Fibroblast of lung (primary cell): ENCODE measurements at places on chromosomes 12 and 14. TPM values are rescaled to one million over a fixed set of nuclear protein-coding genes. Genes with fewer than 3 reads are reported as not detected.

- DNase-seq, result no peak
Observed at GRCh38 chr12:78088391-78088832, 257.7 kb downstream of the NAV3 start.

DNA sequence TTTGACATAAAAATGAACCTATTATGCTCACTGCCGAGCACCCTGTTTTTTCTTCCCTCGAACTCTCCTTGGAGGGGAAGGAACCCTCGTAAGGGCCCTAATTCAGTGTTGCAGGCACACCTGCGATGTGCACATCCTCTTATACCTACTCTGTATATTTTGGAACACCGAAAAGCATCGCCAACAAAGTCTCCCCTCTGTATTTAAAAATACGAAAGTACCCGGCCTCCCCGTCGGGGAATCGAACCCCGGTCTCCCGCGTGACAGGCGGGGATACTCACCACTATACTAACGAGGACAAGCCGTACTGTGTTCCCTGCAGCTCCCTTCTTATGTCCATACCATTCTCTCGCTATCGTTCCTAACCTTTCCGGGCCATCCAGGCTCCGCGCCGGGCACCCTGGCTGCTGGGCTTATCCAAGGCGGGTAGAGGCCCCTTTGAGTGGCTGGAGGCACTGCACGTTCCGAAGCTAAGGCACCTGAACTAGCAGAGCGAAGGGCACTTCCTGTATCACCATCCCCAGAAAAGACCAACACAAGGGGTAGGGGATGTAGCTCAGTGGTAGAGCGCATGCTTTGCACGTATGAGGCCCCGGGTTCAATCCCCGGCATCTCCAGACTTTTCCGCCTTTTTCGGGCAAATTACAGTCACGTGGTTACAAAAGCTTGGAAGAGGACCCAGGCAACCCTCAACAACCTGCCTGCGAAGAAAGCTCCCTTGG, 25.1 kb upstream of the UBC start:
- peak; percentile 98 for DNase-seq

GRCh38 chr12:93624595-93625294, 52.3 kb downstream of the SOCS2 start:
- DNase-seq, result peak; percentile 96

- peak; percentile 78 for DNase-seq
Observed at GRCh38 chr12:127052511-127053232, 1214.3 kb upstream of the TMEM132C start.

GRCh38 chr12:51667269-51667668, 76.2 kb downstream of the SCN8A start:
- no peak for DNase-seq

- DNase-seq, result no peak
Observed at GRCh38 chr12:101769865-101770264, 30.6 kb upstream of the SYCP3 start.

DNA sequence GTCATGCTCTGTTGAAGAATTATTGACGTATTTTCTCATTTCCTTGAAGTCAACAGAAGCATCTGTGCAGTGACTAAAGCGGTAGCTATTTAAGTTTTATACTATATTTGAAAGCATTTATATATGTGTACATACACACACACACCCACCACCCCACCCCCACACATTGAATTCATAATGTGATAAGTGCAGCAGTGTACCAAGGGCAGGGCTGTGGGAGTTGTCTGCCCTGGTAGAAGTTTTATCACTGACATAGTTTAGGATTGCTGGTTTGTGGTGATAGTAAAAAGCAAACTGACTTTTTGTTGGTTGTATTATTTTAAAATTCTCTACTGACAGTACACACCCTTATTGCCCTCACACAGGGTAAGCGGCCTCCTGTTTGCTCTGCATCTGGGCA, 39.1 kb downstream of the GAS2L3 start:
- no peak for DNase-seq

DNA sequence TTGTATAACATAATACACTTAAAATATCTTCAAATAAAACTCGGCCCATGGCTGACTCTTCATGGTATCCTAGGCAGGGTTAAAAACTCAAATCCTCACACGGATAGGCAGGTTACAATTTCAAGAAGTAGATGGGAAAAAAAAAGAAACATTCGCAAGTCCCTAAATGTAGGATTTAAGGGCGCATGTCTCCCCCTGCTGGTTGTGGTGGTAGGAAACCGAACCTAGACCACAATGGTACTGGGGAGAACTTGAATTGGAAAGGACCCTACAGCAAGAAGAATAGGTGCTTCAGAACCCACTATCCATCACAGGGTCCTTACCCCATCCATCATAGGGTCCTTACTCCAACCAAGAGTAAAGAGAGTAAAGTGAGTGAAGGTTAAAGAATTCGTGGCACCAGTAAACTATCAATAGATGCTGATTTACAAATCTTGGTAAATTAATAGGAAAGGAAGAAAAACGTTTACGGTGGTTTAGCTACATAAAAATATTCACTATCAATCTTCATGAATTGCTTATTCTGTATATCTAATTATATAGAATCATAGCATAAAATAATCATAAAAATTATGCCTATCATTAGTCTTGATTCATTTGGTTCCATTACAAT, 3.3 kb upstream of the CIPC start:
- peak; percentile 84 for DNase-seq

GRCh38 chr14:64218344-64219240, 75.6 kb downstream of the ESR2 start:
- DNase-seq, result peak; percentile 19

DNA sequence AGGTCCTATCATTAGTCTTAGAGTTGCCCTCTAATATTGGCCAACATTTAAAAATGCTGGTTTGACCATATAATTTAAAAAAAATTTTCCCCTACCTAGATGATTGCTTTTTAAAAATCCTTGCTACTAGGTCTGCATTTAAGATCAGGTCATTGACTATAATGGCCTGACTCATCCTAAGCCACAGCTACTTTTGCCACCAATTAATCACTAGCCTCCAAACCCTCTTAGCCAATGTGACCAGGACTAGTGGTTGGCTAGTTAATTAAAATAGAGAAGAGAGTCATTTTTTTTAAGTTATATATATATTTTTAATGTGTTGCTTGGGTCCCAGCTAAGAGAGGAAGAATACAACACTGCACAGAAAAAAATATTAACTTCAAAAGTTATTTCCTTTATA, 57.5 kb downstream of the SOS2 start:
- DNase-seq, result peak; percentile 51

GRCh38 chr14:21494902-21495762, 16.0 kb downstream of the METTL3 start:
- peak; percentile 59 for DNase-seq

GRCh38 chr12:106246891-106247673, 738 bp downstream of the CKAP4 start:
- DNase-seq, result peak; percentile 57

GRCh38 chr12:114368685-114369452, 37.1 kb downstream of the TBX5 start:
- DNase-seq, result no peak

GRCh38 chr12:116882742-116883141, 1.5 kb upstream of the HRK start:
- DNase-seq, result peak; percentile 53

GRCh38 chr14:29927376-29928116, at the start of gene PRKD1:
TSS of gene PRKD1 (minus strand) at chr14:29927847.
- DNase-seq, result peak; percentile 76

GRCh38 chr14:73057944-73058223, 450 bp upstream of the RBM25 start:
- no peak for DNase-seq

DNA sequence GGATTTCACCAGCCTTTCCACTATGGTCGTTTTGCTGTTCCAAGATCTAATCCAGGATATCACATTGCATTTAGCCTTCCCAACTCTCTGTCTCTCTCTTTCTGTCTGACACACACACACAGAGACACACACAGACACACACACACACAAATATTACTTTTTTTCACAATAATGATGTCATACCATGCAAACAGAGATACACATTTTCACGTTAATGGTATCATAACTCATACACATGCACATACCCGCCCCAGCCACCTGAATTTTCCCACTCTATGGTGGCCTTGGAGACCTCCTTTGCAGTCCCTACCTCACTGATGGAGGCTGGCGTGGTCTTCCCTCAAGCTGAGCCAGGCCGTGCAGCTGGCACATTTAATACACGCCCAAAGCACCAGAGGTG, 7.2 kb upstream of the MYL2 start:
- no peak for DNase-seq

GRCh38 chr14:29016050-29016900, 249.7 kb downstream of the FOXG1 start:
- DNase-seq, result peak; percentile 40

GRCh38 chr14:56959869-56960268, 149.6 kb upstream of the OTX2 start:
- no peak for DNase-seq

DNA sequence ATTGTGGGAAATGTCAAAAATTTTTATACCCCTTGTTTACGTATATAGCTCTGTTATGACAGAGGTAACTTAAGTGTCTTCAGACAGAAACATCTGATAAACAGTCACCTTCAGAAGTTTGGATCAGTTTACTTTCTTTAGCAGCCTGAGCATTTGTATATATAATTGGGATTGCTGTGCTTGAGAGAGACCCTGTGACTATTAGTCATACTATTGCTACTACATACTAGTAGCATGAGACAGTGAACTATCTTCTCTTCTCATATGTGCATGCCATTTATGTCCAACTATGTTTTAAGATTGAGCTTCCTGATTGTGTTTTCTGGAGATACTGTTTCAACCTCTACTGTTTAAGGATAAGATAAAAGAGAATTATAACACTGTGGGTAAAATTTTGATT, 101.5 kb downstream of the PDE6H start:
- peak; percentile 4 for DNase-seq

GRCh38 chr14:35046751-35047536, 872 bp downstream of the FAM177A1 start:
- DNase-seq, result no peak

- peak; percentile 79 for DNase-seq
Observed at GRCh38 chr14:50957296-50957695, 13.0 kb upstream of the PYGL start.

- DNase-seq, result peak; percentile 78
Observed at GRCh38 chr14:67532998-67533753, at the start of gene PLEKHH1. TSS of gene PLEKHH1 (plus strand) at chr14:67533290. CDS start at chr14:67541868, 8,578 bp downstream.

GRCh38 chr14:65846196-65846868, 433.8 kb downstream of the FUT8 start:
- no peak for DNase-seq

GRCh38 chr12:117844114-117844830, 124.5 kb downstream of the KSR2 start:
- DNase-seq, result no peak

DNA sequence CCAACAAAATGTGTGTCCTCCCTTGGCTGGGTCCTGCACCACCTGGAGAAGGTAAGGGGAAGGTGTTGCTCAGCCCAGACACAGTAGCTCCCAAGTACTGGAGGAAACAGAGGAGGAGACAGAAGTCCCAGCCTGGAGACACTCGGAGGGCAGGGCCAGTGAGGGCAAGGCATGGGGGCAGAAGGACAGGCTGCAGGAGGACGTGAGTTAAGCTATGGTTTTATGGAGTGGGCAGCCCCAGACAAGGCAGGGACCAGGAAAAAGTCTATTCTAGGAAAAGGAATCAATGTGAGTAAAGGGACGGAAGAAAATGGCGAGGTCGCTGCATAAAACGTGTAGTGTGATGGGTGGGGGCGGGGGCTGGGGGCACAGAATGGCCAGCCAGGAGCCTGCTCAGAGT, 210.1 kb upstream of the DIO3 start:
- no peak for DNase-seq

GRCh38 chr12:51797301-51797700, 51.2 kb downstream of the FIGNL2 start:
- no peak for DNase-seq

GRCh38 chr12:53102883-53103807, at the start of gene SOAT2:
TSS of gene SOAT2 (plus strand) at chr12:53103486. CDS start at chr12:53103578, 92 bp downstream.
- no peak for DNase-seq

- DNase-seq, result peak; percentile 17
Observed at GRCh38 chr14:39430762-39431415, 1.3 kb downstream of the FBXO33 start.

GRCh38 chr12:82203086-82203485, 155.1 kb downstream of the CCDC59 start:
- DNase-seq, result no peak

- no peak for DNase-seq
Observed at GRCh38 chr14:94395282-94395887, 7.0 kb upstream of the SERPINA1 start.

- DNase-seq, result no peak
Observed at GRCh38 chr12:31318657-31319269, 7.2 kb downstream of the SINHCAF start.

GRCh38 chr12:40105265-40105514, 691 bp downstream of the SLC2A13 start:
- DNase-seq, result no peak

GYS2 gene
- not detected in 2 replicates for total RNA-seq

LETMD1 gene
- 59.9 and 61.4 TPM in 2 replicates for total RNA-seq

PLEK2 gene
- total RNA-seq, result 0.17 and 0.51 TPM in 2 replicates

TPH2 gene
- total RNA-seq, result not detected in 2 replicates

METTL3 gene
- total RNA-seq, result 54.4 and 59.9 TPM in 2 replicates

NPFF gene
- not detected in 2 replicates for total RNA-seq

RAPGEF3 gene
- 1.0 and 2.8 TPM in 2 replicates for total RNA-seq

SERPINA6 gene
- not detected in 2 replicates for total RNA-seq
